Dorsolateral prefrontal cortex (tissue), 122 donors: ENCODE measurements at places on chromosomes 5 and 9.

DNA sequence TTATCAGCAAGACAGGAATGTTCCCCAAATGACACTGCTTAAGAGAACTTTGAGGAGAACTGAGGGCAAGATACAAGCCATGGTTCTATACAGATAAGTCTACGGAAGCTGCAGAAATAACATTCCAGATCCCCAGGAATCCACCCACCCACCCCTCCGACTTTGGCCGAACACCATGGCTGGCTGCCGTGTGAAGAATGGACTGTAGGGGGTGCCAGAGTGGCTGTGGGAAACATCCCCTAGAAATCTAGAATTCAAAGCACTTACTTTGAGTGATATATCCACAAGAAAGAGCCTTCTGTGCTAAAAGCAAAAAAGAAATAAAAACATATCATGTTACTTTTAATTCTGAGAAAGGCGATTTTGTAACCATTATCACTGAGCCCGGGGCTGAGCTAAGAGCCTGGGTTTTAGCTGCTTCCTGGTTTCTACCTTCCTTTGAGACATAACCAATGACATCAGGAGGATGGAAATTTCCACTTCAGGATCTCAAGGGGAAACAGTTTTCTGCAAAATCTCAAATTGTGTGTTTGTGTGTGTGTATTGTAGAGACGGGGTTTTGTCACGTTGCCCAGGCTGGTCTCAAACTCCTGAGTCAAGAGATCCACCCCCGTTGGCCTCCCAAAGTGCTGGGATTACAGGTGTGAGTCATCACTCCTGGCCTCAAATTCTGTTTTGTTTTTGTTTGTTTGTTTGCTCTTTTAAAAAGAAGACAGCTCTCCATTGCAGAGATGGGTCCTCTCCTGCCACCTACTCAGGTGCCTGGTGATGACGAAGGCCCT, 36.4 kb downstream of the GGTA1 start:
- DNase-seq, result no peak

GRCh38 chr5:123438902-123439301, 15.7 kb upstream of the CEP120 start:
- no peak for DNase-seq

DNA sequence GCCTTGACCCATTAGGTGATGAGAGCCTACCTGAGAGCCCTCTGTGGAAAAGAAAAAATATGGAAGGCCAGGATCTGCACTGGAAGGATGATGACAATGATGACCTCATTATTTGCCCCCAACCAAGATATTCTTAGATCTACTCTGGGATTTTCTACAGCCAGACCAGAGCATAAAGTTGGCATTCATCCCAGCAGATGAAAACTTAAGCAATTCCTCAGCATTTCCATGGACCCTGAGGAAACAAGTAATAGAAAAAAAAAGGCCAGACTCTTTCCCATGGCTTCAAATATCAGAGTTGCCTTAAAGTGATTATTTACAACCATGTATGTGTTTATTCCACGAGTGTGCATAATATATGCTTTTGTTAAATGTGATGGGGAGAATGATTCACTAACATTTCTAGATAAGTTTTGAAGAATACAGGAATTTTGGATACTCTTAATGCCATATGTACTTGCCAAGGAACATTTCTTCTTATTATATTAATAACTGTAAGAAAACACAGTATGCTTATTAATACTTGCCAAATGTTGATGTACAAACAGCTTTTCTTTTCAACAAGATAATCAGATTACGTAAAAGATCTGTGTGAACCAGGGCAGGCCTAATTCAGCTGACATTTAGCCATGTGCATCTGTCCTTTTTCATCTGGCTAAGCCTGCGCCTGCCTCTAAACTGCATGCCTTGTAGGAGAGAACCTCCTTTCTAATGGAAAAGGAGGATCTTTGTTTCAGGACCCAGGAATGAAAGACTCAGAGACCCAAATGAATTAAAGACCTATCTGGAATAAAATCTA, 94.8 kb downstream of the ARRDC3 start:
- no peak for DNase-seq

DNA sequence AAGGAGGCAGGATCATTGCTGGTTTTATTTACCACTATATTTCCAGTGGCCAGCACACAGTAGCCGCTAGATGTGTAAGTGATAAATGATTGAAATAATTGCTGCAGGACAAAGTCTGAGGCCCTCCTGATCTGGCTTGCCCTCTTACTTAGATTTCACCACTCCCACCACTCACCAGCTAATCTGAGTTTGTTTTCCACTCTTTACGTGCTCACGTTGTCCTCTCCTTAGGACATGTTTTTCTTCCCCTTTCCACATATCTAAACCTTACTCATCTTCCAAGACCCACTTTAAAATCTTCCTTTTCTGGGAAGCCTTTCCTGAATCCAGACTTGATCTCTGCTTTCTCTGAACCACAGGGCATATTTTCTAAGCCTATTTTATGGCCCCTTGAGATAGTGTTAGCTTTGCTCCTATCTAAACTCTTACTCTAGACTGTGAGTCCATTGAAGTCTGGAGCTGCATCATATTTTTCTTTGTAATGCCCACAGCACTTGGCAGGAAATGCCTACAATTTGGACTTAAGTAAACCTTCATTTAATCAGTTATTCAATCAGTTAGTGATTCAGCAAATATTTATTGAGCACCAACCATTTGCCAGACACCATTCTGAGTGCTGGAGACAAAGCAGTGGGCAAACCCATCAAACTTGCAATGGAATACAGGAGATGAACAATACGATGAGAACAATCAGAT, 2.4 kb downstream of the TLR4 start:
- DNase-seq, result no peak

DNA sequence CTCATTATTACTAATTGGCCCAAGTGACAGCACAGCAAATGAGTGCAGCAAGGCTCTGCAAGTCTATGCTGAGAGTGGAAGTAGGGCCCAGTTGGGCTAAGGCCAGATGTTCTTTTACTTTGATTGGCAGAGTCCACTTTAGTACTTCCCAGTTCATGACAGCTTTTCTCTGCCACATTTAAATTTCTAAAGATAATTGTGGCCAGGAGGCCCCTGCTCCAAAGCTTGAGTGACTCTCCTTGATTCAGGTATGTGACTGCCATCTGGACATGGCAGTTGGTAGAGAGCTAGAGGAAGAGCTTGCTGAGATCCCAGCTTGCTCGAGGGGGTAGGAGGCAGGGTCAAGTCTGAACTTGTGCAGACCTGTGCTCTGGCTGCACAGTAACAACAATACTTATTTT, 154.1 kb downstream of the CARTPT start:
- DNase-seq, result no peak

DNA sequence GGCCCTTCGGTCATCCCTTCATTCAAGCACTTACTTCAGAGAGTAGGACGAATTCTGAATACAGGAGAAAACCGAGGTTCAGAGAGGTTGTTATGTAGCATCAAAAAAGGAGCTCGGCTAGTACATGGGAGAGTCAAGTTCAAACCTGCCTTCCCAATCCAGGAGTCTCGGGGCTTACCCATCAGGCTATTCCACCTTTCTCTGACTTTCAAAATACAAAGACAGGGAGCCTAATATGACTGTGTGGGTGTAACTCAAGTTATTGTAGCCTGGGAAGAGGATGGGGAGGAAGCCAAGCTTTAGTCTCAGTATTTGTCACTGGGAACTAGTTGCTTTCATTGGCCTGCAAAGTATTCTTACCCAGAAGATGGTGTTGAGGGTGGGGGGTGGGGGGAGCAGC, 274.8 kb upstream of the PANK3 start:
- no peak for DNase-seq

DNA sequence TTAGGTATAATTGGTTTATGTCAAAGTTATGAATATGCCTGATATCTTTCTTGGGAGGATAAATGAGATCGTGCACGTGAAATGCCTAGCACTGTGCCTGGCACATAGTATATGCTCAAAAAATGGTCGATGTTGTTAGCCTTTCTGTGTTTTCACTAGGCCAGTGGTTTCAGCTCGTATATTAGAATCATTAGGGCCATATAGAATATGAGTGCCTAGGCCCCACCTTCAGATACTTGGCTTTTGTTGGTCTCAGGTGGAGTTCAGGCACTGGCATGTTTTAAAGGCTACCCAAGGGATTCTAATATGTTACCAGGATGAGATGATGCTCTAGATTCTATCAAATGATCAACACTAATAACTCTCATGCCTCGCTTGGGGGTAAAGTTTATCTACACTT, 56.8 kb downstream of the ELL2 start:
- DNase-seq, result no peak

DNA sequence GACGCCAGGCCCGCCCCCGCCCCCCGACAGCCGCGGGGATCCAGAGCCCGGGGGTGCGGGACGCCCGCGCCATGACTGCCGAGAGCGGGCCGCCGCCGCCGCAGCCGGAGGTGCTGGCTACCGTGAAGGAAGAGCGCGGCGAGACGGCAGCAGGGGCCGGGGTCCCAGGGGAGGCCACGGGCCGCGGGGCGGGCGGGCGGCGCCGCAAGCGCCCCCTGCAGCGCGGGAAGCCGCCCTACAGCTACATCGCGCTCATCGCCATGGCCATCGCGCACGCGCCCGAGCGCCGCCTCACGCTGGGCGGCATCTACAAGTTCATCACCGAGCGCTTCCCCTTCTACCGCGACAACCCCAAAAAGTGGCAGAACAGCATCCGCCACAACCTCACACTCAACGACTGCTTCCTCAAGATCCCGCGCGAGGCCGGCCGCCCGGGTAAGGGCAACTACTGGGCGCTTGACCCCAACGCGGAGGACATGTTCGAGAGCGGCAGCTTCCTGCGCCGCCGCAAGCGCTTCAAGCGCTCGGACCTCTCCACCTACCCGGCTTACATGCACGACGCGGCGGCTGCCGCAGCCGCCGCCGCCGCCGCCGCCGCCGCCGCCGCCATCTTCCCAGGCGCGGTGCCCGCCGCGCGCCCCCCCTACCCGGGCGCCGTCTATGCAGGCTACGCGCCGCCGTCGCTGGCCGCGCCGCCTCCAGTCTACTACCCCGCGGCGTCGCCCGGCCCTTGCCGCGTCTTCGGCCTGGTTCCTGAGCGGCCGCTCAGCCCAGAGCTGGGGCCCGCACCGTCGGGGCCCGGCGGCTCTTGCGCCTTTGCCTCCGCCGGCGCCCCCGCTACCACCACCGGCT, 1.0 kb downstream of the FOXE1 start:
- no peak for DNase-seq

DNA sequence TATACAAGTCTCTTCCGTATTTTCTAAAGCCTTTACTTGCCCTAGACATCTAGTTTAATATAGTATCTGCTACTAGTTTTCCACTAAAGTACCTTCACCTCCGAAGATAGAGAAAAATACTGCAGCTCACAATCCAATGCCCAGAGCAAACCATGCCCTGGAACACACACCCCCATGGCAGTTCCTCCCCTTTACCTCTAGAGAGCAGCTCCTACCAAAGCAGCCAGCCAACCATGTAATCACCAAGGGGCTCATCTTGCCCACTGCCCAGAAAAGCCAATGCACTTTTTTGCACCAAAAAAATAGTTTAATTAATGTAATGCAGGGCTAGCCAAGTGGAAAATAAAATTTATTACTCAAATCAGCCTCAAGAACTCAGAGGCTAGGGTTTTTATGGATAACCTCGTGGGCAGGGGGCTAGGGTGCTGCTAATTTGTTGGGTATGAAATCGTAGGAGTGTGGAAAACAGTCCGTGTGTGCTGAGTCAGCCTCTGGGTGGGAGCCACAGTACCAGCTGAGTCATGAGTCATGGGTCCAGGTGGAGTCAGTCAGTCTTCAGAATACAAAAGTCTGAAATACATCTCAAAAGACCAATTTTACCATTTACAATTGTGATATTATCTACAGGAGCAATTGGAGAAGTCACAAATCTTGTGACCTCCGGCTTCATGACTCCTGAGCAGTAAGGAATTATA, 120.1 kb upstream of the ACO1 start:
- DNase-seq, result no peak

GRCh38 chr5:35861718-35862117, 5.0 kb downstream of the IL7R start:
- DNase-seq, result no peak

GRCh38 chr5:86411596-86411995, 206.1 kb upstream of the COX7C start:
- no peak for DNase-seq

DNA sequence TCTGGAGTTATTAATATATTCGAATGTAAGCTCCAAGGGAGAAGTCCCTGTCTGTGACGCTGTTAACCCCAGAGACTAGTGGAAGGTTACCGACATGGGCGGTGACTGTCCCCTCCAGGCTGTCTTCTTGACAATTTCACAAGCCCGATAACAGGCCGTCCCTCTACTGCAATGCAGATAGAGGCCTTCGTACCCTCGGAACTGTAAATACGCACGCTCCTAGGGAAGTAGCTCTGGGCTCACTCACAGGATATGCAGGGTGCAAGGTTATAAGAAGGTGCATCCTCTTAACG, 680 bp upstream of the RFK start:
- DNase-seq, result peak; percentile 54

DNA sequence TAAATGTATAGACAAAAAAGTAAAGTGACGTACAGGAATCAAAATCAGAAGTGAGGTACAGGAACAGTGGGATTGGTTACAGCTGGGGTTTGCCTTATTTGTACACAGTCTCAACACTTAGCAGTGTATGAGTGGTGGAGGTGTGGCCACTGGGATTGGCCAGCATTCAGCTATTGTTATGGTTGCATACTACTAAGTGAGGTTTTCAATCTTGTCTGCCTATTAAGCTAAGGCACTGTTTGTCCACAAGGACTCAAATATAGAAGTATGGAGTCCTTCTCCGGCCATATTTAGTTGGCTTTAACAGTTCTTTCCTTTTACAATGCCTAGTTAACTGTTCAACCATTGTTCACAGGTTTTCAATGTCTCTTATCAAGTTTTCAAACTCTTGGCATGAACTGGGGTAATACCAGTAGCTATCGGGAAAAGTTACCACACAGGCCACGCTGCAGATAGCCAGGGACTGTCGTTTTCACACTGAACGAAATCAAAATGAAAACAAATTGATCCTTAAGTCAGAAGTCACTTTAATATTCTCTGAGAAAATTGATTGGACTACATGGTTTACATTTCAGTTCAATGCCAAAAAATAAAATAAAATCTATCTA, 176.0 kb upstream of the FREM1 start:
- no peak for DNase-seq

DNA sequence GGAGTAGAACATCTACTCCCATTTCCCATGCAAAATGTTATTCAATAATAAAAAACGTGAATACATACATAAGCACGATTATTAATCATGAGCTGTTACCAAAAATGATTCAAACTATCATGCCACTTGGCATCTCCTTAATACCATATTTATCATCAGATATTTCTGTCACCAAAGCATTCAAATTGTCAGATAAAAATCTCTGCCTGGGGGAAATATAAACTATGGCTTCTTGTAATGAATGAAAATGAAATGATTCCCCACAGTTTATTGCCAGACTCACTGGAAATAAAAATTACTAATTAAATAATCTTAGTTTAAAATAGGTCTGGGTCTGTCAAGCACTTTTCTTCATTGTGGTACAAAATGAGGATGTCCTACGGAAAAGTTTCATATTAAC, 265.4 kb downstream of the EDIL3 start:
- DNase-seq, result no peak

DNA sequence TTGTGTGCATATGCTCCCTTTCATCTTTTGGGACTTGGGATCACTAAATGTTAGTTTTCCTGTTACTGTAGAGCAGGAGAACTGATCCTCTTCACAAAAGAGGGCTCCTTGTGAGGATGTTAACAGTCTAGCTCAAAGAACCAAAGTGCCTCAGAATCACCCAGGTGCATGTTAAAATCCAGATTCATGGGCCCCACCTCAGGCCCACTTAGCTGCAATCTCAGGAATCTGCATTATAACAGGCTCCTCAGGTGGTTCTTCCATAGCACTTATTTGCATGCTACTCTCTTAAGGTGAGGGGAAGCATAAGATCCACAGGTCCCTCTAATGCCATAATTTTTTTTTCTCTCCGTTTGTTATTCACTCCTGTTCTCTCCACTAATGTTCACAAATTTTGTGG, 14.8 kb upstream of the MEF2C start:
- DNase-seq, result no peak
